T-helper 1 cell (primary cell): ENCODE measurements at places on chromosomes 4 and X.

DNA sequence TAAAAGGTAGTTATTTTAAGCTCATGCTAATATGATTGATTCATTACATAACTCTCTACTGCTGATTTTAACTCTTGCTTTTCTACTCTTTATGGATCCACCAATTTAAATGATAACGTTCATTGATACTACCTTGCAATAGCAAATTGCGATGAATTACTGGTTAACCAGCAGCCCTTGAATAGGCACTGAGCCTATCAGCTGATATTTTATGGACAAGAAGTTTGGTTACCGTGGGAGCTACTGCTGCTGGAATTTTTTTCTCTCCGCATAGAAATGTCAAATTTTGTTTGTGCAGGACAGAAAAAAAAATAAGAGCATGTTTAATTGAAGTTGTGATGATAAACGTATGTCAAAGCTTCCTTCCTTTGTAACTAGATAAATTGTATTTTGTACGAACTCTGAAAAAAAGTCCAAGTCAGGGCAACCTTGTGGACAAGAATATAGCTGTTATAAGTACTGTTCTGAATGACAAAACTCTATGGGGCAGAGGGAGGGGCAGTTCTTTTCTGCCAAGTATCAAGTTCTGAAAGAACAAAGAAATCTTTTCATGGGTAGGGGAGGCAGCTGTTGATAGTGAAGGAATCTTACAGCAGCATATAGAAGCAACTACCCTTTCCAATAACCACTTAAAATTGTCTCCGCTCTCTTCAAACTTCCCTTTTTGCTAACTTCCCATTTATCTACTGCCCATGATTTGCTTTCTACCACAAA is 434.9 kb upstream of the PABPC4L start:
- no peak for DNase-seq

DNA sequence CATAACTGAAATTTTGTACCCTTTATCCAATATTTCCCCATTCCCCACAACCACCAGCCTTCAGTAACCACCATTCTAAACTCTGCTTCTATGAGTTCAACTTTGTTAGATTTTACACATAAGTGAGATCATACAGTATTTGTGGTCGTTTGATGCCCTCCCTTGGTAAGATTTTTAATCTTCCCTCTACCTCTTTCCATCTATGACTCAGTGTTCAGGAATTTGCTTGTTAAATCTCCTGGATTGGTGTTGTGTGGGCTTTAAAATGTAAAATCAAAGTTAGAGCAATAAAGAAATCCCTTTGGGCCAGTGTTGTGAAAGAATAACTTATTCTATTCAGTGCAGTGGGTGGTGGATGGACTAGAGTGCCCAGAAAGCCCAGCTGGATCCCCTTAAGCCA is 37.4 kb downstream of the SLC16A2 start:
- DNase-seq = no peak

- no peak for DNase-seq
These were observed 24.4 kb upstream of the PLA2G12A start for GRCh38 chr4:109754093-109754857.

DNA sequence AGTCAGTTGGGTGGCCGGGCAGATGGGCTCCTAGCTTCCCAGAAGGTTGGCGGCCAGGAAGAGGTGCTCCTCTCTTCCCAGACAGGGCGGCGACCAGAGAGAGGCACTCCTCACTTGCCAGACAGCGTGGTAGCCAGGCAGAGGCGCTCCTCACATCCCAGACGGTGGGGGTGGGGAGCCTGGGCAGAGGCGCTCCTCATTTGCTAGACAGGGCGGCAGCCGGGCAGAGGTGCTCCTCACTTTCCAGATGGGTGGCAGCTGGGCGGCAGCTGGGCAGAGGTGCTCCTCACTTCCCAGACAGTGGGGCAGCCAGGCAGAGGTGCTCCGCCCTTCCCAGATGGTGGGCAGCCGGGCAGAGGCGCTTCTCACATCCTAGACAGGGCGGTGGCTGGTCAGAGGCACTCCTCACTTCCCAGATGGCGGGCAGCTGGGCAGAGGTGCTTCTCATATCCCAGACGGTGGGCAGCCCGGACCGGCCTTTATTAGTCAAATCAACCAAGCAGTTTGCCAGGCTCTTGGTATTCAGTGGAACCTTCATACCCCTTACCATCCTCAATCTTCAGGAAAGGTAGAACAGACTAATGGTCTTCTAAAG is 13.5 kb upstream of the NONO start:
- DNase-seq = no peak

- DNase-seq = no peak
These were observed 346.1 kb downstream of the FAM47B start for GRCh38 chrX:35288657-35289056.

DNA sequence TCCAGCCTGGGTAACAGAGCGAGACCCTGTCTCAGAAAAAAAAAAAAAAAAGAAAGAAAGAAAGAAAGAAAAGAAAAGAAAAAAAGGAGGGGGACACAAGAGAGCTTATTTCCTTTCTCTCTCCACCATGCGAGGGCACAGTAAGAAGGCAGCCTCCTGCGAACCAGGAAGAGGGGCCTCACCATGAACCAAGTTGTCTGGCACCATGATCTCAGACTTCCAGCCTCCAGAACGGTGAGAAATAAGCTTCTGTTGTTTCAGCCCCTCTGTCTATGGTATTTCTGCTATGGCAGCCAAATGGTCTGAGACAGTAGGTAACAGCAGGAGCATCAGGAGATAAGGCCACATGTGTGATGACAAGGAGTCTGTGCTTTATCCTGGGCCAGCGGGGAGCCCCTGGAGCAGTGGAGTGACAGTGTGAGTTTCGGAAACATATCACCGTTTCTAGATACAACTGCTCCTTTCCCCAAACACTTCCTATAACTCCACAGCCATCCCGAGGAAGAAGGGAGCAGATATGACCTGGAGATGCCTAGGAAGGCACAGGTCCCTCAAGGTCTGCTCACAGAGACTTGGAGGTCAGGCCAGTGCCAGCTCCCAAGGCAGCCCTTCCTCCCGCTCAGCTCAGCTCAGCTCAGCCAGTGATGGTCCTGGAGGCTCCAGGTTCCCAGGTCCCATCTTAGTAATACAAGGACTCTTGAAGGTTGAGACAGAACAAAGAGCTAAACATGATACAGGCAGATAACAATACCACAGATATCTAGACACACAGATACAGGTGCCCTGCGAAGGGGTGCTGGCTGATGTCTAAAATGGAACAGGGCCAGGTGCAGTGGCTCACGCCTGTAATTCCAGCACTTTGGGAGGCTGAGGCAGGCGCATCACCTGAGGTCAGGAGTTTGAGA is 17.7 kb downstream of the JAKMIP1 start:
- no peak for DNase-seq

DNA sequence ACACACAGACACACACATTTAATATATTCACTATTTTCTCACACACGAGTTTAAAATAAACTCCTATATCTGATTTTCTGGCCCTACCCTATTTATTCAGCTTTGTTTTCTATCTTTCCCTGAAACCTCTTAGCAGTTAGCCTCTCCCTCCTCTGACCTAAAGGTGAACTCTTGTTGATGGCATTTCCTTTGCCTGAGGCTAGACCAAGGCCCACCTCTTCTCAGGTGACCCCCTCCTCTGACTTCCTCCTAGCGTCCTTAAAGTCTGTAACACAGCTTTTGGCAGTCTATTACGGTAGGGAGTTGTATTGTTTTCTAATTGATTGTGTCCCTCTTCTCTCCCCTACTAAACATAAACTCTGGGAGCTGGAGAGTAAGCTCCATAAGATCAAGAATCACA is 1.7 kb upstream of the SRPX2 start:
- no peak for DNase-seq
